SW480 (cell line): ENCODE measurements at places on chromosomes 5 and 9.
A peak's percentile ranks its signal among the peaks of the same experiment; 100 is the strongest.

- DNase-seq: no peak
These were observed 1.3 kb downstream of the CCNI2 start for GRCh38 chr5:132748522-132749000.

DNA sequence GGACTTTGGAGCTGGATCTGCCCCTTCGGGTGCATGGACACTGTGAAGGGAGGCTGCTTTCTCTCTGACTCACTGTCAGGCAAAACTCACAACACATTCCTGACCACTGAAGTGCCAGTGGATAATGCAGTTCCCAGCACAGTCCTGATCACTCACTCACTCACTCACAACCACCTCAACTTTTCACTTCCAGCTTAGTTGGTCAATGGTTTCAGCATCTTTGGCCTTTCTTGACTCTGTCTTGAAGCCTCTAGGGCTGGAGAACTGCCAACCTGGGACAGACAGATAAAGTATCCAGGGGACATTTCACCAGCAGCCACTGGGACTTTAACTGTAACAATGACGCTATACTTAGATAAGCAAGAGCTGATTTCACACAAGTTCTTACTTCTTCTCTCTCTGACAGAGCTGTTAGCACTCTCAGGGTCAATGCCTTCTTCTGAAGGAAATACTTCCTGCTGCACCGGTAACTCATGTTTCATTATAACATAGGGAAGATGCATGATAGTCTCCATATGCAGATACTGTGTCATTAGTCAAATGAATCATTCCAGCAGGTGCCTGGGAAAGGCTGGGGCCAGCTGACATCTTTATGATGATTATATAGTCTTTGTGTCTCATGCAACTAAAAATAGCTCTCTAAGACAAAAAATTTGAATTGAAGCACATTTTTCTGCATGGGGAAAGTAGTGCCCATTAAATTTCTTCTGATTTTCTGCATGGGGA lies 499.0 kb downstream of the SEMA5A start:
- no peak for DNase-seq

DNA sequence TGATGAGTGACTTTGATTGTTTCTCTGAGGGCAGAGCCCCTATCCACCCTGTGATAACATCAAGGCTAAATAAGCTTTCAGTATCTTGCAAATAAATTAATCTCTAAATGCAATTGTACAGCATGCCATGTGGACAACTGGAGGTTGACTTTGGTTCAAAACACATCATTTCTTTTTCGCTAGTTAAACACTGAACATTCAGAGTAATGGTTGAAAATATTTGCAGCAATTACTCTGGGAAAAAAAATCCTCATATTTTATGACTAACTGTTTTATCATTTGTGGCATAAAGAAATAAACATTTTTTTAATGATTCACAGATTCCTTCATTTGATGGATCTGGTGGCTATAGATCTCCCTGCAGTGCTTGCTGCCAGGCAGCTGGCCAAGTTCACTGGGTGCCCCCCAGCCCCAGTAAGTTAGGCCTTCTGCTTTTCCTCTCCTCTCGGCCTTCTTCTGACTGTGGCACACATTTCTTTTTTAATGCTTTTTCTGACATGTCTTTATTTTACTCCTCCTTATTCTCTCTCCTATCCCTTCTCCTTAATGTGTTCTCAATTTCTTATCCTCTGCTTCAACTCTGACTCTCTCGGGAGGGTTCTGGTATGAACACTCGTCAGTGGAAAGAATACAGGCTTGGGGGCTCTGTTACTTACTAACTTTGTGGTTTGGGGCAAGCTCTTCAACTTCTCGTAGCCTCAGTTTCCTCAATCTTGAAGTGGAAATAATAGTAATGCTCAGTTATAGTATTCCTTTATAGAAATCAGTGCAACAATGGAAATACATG lies 69.6 kb downstream of the ADAMTSL1 start:
- DNase-seq: no peak

GRCh38 chr5:154131817-154132216 lies 58.7 kb upstream of the GALNT10 start:
- DNase-seq: no peak

- DNase-seq: no peak
These were observed 108.4 kb upstream of the ELAVL2 start for GRCh38 chr9:23934291-23934906.

DNA sequence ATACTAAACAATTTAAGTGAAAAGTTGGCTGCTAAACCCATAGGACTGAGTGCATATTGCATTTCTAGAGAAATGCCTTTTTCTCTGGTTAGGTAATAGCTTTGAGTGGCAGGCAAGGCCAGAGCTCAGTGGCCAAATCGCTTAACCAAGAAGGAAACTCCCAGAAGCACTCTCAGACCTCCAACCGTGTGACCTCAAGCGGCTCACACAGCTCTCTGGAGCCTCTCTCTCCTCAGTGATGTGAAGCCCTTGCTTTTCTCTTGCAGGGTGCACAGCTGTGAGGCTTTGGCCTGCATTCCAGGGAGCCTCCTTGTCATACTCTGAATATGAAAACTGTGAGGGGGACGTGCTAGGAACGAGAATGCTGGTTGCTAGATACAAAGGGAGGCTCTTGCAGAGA lies 106.7 kb downstream of the INSYN2B start:
- DNase-seq: no peak

- DNase-seq: peak; percentile 43
These were observed 64.7 kb downstream of the STK10 start for GRCh38 chr5:172123269-172123692.

DNA sequence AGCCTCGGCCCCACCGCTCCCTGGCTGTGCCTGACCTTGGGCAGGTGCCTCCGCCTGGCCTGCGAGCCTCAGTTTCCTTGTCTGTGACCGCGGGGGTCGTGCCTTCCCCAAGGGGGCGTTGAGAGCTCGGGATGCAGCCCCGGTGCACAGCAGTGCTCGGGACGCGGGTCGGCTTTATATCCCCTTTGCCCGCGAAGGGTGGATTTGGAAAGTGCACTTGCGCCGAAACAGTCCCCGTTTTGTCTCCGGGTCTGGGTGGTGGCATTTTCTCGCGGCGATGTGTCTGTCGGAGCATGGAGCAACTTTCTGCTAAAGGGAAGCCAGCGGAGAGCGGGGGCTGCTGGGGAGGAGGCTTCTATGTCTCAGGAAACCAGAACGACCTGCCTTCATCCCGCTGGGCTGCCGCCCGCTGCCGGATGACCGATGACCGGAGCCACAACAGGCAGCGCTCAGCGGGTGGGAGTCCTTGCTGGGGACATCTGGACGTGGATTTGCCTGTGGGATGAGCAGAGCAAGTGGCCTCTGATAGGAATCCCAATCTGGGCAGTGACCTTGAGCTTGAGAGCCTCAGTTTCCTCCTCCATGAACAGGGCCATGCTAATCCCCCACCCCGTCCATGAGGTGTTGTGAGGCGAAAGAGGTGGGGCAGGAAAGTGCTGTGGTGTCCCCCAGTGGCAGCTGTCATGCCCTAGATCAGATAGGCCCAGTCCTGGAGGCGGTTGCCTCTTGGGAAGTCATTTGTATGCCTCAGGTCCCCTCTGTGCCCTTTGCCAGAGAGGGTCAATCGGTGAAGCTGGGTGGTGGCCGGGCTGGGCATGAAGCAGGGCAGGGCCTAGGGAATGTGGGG lies 651 bp downstream of the HRH2 start:
- no peak for DNase-seq

DNA sequence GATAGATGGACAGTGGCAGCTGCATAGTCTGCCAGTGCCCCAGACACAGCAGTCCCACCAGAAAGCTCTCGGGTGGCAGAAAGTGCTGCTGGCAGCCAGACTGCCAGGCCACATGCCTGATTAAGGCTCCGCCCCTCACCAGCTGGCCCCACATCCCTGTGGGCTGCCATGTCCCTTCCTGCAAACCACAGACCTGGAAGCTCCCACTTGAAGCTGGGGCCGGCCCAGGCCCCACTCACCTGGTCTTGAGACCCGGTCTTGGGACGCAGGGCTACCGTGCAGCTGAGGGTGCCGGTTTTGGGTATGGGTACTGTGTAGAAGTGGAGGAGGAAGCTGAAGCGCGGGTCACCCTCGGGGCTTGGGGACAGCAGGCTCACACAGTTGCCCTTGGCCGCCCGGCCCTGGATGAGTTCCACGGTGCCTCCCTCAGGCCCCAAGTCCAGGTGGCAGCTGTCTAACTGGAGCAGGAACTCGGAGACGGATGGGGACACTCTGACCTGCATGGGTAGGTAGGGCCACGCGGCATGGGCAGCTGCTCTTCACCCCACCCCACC lies 15.3 kb downstream of the FPGS start:
- no peak for DNase-seq

DNA sequence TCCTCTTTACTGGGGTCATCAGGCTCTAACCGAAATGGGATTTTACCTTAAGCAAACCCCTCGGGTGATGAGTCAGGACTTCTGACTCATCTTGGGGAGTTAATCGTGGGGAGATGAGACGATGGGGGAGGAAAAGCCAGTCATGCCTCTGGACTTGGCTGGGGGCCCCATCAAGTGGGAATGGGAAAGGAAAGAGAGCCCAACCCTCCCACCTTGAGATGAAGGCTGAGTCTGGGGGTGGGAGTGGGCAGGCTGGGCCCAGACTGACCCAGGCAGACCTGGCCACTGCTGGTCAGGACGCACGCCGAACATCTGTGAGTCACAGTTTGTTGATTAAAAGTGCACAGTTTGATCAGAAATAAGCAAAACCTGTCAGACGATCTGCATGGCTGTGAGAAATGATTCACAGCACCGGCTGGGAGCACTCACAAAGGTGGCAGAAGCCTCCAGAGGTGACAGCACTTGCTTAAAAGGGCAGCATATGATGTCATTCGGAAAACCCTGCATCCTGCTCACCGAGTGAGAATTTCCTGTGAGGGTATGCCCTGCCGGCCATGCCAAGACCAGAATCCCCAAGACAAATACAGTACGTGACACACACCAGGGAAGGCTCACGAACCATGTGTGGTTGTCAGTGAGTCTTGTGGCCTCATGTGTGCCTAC lies 50.0 kb upstream of the SLC25A51 start:
- DNase-seq: peak; percentile 65

- no peak for DNase-seq
These were observed 246.6 kb downstream of the SPOCK1 start for GRCh38 chr5:137252512-137252911.
